WERI-Rb-1 (cell line): ENCODE measurements at places on chromosomes 4 and X.

DNA sequence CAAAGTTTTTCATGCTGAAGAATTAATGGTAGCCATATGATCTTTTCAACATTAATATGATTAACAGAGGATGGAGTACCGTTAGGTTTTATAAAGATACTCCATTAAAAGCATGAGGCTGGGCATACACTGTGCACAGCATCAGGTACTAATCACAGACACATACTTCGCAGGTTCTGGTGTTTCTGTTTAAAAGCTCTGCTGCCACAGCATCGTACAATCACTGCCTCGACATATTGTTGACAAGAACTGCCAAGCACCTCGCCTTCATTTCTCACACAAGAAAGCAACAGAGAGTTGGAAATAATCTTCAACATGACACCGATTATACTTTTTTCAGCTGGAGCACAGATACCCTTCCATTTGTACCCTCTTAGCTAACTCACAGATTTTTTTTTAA lies 753.4 kb upstream of the FAM241A start:
- no peak for DNase-seq

GRCh38 chrX:138723301-138723700 lies 11.8 kb upstream of the FGF13 start:
- no peak for DNase-seq

- no peak for DNase-seq
These were observed 404.0 kb downstream of the PPARGC1A start for GRCh38 chr4:23485801-23486200.

DNA sequence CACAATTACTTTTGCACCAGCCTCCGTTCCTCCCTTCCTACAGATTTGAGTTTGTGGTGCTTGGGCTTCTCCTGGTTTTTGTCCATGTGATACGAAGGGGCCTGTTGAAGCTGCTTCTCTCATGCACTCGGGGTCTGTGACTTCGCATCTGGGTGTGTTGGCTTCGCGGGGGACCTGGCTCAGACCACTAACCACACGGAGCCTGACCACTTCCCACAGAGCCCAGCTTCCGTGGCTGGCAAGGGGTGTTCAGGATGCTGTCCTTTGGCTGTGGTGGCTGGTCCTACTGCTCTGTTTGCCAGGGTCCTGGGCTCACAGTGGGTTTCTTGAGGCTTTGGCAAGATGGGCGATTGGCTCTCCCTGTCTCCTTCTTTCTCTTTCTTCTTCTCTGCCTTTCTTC lies 19.8 kb upstream of the XG start:
- no peak for DNase-seq

DNA sequence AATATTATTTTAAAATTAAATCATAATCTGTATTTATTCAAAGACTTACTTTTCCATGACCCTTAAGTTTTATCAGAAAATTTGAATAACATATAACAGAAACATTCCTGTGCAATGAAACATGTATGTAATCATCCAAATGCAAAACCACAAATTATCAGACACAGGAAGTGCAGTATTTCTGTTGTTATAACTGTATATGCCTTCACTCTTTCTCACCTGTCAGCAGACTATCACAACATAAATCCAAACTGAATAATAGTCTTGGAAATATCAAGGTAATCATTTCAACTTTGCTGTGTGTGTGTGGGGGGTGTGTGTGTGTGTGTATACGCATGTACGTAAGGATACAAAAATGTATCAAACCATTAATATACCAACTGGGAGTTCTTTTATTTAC lies 285.9 kb downstream of the SLC7A11 start:
- DNase-seq = no peak

GRCh38 chrX:73581002-73581628 lies 18.1 kb downstream of the CHIC1 start:
- no peak for DNase-seq

DNA sequence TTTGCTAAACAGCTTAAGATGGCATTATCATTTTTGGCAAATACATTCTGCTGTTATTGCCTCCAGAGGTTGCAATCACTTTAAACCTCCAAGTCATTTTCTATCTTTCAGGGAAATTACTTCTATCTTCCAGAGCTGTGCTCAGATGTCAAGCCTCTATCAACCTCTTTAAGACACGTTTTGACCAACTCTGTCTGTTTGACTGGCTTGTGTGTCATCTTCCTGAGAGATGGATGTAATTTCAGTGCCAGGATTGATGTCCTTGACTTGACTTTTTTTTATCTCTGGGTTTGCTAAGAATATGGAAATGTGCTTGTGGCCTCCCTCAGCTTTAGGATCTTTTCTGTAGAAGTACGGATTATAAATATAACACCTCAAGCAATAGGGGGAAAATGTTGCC lies 263.4 kb downstream of the GLUD2 start:
- DNase-seq = no peak

DNA sequence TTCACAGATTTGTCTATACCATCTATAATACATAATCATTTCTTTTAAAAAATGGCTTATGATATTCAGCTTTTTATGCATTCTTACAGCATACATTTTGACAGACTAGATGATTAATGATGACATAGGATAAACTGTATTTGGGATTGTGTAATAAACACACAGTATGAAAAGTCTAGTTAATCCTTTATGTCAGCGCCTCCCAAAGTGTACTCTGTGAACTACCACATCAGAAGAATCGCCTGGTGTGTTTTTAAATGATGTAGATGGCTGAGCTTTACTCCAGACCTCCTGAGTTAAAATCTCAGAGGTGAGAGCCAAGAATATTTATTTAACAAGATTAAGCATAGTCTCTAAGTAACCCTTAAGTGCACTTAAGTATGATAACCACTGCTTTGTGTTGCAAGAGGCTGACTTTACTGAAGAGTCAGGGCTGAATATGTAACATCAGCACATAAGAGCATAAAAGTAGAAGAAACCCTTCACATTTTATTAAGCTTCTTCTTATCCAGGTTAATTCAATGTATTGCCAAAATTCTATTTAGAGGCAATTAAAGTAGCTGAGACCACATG lies 104.2 kb downstream of the ANK2 start:
- no peak for DNase-seq

GRCh38 chrX:107646735-107647134 lies 18.4 kb downstream of the PRPS1 start:
- DNase-seq = no peak

DNA sequence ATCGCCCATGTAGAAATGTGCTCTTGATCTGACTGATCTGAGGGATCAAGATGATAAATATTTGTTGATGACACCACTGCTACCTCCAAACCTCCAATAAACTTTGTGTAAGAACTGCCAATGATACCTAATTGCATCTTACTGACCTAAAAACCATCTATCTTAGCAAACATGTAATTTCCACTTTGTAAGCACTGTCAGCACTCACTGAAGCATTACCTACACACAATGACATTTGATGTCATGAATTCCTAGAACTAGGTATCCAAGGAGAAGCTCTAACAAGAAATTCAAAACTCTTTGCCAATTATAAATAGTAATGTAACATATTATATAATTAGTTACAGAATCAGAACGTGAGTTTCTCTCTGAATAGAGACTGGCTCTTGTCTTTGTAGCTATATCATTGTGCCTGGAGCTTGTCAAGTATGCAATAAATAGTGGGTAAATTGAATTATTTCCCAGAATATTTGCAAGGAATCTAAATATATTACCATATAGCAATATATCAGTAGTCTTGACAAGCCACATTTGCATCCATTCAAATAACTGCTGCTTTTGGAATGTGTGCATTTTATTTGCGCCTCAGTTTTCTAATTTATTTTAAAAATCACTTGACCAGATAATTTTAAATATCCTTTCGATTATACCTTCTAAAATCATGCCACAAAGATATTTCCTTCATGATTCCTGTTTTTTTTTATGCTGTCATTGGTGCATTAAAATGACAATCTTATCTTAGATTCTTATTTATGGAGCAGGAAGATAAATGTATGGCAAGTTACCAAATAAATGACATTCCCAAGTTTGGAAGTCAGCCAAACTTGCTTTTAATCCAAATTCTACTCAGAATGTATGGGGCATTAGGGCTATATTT lies 232.3 kb upstream of the NEIL3 start:
- DNase-seq = no peak

GRCh38 chr4:76943129-76943620 lies 6.4 kb upstream of the SEPTIN11 start:
- DNase-seq = no peak
